ENCODE measurements at places on chromosomes 13 and 19.

GRCh38 chr13:66546534-66547379 is 683.4 kb downstream of the PCDH9 start:
- DNase-seq = no peak

DNA sequence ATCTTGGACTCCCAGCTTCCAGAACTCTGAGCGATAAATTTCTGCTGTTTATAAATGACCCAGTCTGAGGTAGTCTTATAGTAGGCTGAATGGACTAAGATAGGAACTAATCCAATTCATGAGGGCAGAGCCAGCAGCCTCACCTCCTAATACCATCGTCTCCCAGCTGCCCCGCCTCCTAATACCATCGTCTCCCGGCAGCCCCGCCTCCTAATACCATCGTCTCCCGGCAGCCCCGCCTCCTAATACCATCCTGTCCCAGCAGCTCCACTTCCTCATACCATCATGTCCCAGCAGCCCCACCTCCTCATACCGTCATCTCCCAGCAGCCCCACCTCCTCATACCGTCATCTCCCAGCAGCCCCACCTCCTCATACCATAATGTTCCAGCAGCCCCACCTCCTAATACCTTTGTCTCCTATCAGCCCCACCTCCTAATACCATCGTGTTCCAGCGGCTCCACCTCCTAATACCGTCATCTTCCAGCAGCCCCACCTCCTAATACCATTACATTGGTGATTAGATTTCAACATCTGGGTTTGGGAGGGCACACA is 2.4 kb upstream of the ARGLU1 start:
- peak; percentile 78 for DNase-seq

- DNase-seq = peak; percentile 92
These were observed 5.1 kb downstream of the DOT1L start for GRCh38 chr19:2168619-2169424.

DNA sequence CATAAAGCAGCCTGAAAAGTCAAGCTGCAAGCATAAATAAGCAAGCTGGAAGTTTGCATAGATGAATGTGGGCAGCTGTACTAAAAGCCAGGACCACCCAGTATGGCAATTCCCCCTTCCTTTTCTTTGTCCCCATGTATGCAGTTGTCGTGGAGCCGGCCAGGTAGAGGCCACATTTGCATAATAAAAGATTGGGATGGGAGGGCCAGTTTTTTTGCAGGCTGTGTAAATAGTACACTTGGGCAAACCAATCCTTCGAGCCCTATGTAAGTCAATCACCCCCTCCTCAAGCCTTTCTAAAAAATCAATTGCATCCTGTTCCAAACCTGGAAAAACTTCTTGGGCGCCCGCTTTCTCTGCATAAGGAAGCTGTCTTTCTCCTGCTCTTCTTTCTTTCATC is 13.1 kb upstream of the ZNF99 start:
- DNase-seq = no peak

DNA sequence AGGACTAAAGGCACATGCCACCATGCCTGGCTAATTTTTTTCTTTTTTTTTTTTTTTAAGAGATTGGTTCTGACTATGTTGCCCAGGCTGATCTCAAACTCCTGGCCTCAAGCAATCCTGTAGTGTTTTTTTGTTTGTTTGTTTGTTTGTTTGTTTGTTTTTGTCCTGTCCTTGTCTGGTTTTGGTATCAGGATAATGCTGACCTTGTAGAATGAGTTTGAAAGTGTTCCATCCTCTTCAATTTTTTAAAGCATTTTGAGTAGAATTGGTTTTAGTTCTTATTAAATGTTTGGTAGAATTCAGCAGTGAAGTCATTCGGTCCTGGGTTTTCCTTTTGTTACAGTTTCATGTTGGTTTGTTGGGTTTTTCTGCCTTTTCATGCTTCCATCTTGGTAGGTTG is 19.2 kb downstream of the CEACAM4 start:
- no peak for DNase-seq

DNA sequence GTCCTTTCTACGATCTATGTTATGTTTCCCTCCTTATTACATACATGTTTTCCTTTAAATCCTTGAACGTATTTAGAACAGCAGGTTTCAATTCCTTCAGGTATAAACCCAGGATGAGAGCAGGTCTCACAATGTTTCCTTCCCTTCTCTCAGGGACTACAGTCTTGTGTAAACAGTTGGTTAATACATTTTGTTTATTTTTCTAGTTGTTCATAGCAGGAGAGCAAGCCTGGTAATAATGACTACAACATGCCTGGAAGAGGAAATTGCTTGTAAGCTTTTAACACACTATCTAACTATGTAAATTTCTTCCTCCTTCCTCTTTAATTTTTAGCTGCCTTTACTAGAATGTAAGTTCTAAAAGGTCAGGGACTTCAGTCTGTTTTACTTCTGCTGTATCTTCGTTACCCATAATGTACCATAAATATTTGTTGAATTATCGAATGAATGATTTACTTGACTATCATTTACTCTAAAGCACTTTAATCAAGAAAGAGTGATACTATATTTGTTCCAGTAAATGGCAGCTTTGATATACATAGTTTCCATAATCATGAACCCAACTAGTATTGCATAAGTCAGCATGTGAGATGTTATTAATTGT is 28.9 kb upstream of the TNFRSF19 start:
- DNase-seq = no peak

DNA sequence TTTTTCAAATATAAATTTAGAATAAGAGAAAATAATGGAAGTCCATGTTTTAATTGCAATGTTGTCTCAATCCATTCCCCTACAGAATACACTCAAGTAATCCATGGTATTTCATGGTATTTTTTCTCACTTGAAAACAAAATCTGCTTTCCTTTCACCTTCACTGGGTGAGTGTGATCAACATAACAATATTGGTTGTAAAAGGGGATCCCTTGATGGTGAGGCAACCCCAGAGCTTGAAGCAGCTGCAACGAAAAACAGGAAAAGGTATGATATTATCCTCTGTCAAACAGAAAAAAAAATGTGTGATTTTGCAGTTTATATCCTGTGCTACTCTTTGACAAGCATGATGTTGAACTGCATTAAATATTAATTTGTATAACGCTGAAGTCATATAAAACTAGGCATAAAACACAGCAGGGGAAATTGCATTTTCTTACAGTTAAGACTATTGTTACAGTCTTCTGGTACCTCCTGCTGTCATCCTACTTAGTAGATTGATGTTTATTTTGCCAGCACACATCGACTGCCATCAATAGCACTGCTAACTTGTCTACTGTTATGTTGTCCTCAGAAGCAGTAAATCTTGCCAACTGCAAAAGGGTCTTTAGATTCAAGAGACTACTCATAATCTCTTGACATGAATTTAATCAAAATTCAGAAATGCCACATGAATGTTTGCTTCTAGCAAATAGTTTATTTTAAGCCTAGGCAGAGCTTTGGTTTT is 373.1 kb upstream of the MIR17HG start:
- DNase-seq = no peak

- DNase-seq = peak; percentile 76
These were observed 2.2 kb upstream of the TNFRSF19 start for GRCh38 chr13:23567906-23568460.

DNA sequence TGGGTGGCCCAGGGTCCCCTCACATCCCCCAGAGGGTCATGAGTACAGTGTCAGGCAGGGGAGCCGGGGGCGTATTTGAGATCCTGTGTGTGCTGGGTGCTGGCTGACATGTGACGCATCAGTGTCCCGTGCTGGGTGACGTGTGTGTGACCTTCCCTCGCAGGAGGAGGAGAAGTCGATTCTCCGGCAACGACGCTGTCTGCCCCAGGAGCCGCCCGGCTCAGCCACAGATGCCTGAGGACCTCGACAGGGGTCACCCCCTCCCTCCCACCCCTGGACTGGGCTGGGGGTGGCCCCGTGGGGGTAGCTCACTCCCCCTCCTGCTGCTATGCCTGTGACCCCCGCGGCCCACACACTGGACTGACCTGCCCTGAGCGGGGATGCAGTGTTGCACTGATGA is 25.8 kb downstream of the PNPLA6 start:
- DNase-seq = peak; percentile 52

DNA sequence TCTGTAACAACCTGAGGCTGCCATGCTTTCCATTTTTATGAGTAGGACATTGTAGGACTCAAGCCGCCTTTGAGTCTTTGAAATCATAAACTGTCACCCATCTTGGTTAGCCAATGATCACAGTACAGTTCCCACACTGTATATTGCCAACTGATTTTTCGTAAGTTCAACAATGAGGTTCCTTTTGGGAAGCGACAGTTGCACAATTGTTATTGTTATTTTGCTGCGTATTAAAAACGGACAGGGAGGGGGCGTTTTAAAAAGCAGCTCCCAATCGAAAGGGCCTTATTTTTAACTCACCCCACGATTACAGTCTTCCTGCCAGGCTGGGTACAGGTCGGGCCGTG is 601 bp downstream of the SLC46A3 start:
- peak; percentile 14 for DNase-seq

DNA sequence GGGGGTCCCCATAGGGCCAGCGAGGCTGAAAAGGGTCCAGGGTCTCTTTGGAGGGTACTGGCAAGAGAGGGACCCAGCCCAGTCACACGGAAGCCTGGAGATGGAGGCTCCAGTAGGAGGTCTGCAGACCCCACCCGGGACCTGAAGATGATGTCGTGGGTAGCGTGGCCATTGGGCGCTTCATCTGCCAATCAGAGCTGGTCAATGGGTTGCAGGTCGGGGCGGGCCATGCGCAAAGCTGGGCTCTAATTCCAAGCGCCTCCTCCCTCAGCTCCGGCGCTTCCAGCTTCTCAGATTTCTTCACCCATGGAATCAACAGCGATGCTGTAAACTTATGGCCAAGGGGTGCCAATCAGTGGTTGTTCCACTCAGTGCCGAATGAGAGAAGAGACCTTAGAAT is 10.9 kb downstream of the SIGLEC12 start:
- no peak for DNase-seq

DNA sequence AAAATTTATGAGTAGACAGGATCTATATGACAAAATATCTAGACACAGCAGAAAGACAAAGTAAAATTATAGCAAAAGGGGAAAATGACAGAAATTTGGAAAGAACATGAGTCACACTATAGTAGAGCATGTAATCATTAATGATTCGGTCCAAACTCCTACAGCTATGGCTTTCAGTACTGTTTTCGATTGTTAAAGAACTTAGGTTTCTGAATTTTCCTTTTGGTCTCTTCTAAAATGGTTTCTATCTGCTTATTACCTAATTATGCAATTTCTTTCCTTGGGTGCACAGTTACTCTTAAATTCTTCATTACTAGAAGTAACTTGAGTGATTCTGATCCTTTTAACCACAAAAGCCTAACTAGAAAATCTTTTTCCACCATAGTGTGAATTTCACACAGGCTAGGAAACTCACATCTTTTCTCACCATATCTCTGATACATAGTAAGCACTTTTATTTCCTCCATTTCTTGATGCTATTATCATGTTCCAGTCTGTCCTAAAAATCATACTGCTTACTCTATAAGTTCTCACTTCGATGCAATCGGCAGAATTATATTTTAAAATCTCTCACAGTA is 1101.4 kb downstream of the PCDH9 start:
- DNase-seq = no peak

GRCh38 chr19:55598034-55598433 is 1.3 kb downstream of the FIZ1 start:
- DNase-seq = no peak

GRCh38 chr13:75530549-75530961 is 7.1 kb downstream of the COMMD6 start:
- DNase-seq = no peak

DNA sequence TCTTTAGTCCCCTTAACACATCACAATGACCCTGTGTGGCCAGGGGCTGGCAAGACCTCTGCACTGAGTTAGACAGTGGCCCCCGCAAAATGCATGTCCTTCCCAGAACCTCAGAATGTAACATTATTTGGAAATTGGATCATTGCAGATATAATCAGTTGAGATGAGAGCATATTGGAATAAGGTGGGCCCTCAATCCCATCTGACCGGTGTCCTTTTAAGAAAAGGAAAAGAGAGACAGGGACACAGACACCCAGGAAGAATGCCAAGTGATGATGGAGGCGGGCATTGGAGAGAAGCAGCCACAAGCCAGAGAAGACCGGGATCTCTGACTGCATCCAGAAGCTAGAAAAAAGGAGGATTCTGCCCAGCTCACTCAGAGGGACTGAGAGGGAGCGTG is 1.8 kb downstream of the FAM187B start:
- no peak for DNase-seq

DNA sequence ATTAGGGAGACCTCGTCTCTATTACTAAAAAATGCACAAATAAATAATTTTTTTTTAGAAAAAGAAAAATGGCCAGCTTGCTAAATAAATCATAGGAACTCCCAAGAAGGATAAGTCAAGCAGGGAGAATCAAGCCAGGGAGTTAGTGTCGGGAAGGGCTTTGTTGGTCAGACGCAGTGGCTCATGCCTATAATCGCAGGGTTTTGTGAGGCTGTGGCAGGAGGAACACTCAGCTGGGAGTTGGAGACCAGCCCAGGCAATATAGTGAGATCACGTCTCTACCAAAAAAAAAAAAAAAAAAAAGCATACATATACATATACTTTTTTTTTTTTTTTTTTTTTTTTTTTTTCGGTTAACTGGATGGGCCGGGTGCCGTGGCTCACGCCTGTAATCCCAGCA is 9.0 kb downstream of the NACC1 start:
- DNase-seq = no peak

GRCh38 chr13:51780099-51780498 is 23.9 kb downstream of the DHRS12 start:
- DNase-seq = peak; percentile 15

GRCh38 chr13:41344358-41344757 is 33.3 kb downstream of the NAA16 start:
- DNase-seq = no peak

- DNase-seq = no peak
These were observed 50.0 kb upstream of the POSTN start for GRCh38 chr13:37648609-37649008.

DNA sequence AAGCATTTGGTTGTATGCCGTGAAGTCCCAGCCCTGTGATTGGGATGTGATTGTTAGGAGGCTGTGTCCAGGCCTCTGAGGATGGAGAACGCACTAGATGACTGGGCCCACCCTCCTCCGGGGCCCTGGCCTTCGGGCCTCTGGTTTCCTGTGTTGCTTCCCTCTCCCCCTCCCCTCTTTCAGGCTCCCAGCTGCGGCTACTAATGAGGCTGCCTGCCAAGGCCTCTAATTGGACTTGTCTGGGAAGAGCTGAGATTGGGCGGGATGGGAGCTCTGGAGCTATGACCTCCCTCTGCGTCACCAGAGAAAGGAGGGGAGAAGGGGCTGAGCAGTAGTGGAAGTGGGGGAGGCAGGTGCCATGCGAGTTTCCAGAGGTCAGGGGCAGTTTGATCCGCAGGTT is 9.9 kb downstream of the PTH2 start:
- no peak for DNase-seq

DNA sequence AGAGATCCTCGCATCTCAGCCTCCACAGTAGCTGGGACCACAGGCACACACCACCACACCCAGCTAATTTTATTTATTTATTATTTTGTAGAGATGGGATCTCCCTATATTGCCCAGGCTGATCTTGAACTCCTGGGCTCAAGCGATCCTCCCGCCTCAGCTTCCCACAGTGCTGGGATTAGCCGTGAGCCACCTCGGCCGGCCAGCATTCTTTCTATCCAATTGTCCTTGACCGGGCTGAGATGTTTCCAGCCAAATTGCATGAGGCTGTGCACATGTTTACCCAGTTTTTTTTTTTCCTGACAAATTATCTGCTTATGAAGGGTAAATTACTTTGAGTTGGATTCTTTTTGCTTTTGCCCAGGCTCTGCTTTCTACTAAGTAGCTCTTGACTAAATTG is 28.2 kb downstream of the UNC13A start:
- no peak for DNase-seq
